ENCODE measurements at places on chromosomes 16 and 17. TPM values are rescaled to one million over a fixed set of nuclear protein-coding genes. Genes with fewer than 3 reads are reported as not detected.

DNA sequence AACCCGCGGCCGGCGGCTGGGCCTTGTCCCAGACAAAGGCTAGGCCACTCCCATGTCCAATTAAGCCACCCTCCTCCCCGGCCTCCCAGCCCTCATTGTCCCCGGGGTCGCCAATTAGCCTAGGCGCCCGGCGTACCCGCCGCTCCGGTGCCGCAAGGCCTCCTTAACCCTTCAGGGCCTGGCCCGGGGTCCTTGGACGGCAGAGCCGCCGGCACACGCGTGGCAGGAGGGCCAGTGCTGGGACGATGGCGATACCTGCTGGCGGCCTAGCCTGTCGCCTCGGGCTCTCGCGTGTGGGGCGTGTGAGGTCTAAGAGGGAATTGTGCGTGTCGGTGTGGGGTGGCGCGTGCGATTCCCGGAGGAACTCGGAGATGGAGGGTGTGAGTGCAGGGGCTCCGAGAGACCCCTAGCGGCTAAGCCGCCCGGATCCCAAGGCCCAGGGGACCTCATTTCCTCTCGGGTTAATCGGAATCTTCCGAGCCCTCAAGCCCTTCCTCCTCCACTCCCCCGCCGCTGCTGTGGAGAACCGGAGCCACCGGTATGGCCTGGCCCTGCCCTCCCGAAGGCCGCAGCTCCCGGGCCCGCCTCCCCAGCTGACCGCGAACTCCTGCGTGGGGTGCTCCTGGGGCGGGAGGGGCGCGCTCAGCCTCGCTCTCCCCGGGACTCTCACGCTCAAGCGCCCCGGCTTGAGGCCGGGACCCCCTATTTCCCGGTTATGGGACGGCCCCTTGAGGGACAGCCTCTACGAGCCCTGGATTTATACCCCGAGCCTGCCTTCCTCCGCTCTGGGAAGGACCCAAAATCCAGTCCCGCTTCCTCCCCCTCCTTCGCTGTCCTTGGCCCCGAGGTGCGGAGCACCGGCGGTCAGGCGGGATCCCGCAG, 11.9 kb downstream of the TBX2 start:
- H3K27me3 ChIP-seq: peaks cover 43% of the 10 kb centered on the region
- peaks cover 12% of the 10 kb centered on the region for H3K36me3 ChIP-seq
- H3K27ac ChIP-seq: peak overlapping the region; percentile 89
- peaks cover 43% of the 10 kb centered on the region for H3K4me1 ChIP-seq
- DNase-seq: peak; percentile 74

CCDC92B gene
- total RNA-seq: 0.12 TPM

- H3K4me3 ChIP-seq: no peak overlapping the region
- no peaks in the 10 kb centered on the region for H3K4me1 ChIP-seq
- no peak for DNase-seq
- peaks cover 100% of the 10 kb centered on the region for H3K36me3 ChIP-seq
- no peaks in the 10 kb centered on the region for H3K27me3 ChIP-seq
These were observed 33.5 kb upstream of the ARL6IP1 start for GRCh38 chr16:18834864-18835263.

GRCh38 chr16:87165885-87166284, 151.3 kb downstream of the C16orf95 start:
- no peak overlapping the region for H3K27ac ChIP-seq
- H3K36me3 ChIP-seq: no peaks in the 10 kb centered on the region
- H3K4me3 ChIP-seq: no peak overlapping the region
- H3K4me1 ChIP-seq: no peaks in the 10 kb centered on the region

HNF1B gene
- total RNA-seq: 15.2 TPM

PNPO gene
- total RNA-seq: 29.2 TPM

GRCh38 chr17:10394201-10394887, 21.5 kb upstream of the MYH13 start:
- H3K4me1 ChIP-seq: no peaks in the 10 kb centered on the region
- H3K4me3 ChIP-seq: no peak overlapping the region
- H3K27me3 ChIP-seq: peaks cover 10% of the 10 kb centered on the region
- DNase-seq: no peak
- no peaks in the 10 kb centered on the region for H3K36me3 ChIP-seq
- no peak overlapping the region for H3K27ac ChIP-seq

Data from lower lobe of right lung (tissue), 2 donors.